ENCODE measurements at places on chromosomes 5 and 9.

DNA sequence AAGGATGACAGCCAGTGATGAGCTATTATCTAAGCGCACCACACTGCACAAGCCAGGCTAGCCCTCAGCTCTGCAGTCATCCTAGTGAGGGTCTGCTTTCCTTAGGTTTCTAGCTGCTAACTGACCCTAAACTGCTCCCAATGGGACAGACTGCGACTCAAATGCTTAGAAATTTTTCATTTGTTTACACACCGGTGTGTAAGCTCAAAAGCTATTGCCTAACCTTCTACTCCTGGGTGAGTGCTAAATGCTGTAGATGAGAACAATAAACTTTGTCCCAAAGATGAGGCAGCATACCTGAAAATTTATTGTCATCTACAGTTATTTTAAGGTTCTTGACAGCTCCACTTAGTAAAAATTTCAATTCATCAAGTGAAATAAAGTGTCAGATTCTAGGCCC is 311.4 kb downstream of the TMEM167A start:
- DNase-seq = no peak

DNA sequence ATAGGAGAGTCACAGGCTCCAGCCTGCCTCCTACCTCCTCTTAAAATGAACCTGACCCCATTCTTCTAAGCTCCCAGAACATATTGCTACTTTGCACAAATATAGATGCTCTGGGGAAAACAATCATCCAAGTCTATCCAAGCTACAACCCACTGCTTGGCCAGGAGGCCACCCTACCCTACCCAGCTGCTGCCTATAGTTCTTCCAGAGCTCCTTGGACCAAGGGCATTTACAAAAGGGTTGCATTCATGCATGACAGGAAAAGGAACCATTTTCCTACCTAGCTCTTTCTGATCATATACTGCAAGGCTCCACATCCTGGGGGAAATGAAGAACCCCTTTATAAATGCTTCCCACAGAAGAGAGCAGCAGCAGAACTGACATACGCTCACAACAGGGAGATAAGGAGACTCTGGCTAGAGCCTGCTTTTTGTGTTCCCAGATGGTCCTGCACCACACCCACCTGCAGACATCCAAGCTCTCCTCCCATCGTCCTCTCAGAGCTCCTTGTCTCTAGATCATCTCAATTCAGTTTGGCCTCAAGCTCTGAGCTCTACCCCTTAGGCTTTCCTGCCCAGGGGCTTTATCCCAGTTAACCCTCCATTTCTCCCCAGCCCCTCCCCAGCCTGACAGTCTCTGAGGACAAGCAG is 185.5 kb downstream of the SPOCK1 start:
- no peak for DNase-seq

GRCh38 chr9:68619072-68619471 is 78.4 kb upstream of the TMEM252 start:
- DNase-seq = no peak

- DNase-seq = peak; percentile 81
Observed at GRCh38 chr5:158979749-158980521, 119.8 kb downstream of the EBF1 start.

GRCh38 chr5:11918463-11919045 is 14.3 kb upstream of the CTNND2 start:
- DNase-seq = no peak

- no peak for DNase-seq
Observed at GRCh38 chr5:175863316-175863715, 8.1 kb upstream of the CPLX2 start.

Measured in ascending aorta (tissue), 2 donors.